Stimulated activated memory B cell treated with anti-CD40 and anti-IgM and Interleukin-4, amounts not matched to agents 10 μg/mL and 1 μg/mL and 100 μg/mL, for 72 hours (primary cell): ENCODE measurements at places on chromosomes 4 and X.

DNA sequence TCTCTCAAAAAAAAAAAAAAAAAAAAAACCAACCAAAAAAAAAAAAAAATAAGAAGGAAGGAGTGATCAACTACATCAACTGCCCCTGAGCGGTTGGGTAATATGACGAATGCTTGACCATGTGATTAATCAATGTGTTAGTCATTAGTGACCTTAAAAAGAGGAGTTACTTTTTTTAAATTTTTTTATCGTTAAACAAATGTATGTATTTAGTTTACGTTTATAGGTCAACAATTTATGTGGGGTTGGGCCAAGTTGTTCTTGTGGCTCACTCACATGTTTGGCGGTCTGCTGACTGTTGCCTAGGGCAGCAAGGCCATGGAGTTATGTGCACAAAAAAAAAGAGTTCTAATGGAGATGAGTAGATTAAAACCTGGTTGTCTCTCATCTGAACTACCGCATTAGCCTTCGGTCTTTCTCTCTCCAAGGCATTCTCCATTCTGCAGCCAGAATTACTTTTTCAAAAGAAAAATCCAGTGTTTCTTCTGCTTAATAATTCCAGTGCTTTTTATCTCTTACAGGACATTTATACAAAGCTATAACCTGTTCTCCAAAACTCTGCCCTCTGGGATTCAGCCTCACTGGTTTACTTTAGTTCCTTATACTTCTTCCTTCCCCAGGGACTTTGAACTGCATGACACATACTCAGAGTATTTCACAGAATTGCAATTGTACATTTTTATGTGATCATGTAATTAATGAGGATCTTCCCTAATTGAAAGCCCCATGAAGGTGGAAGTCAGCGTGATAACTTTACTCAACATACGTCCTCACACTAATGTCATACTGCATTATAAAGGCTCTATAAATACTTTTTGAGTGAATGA lies 505.5 kb downstream of the ANKRD50 start:
- ATAC-seq: no peak

DNA sequence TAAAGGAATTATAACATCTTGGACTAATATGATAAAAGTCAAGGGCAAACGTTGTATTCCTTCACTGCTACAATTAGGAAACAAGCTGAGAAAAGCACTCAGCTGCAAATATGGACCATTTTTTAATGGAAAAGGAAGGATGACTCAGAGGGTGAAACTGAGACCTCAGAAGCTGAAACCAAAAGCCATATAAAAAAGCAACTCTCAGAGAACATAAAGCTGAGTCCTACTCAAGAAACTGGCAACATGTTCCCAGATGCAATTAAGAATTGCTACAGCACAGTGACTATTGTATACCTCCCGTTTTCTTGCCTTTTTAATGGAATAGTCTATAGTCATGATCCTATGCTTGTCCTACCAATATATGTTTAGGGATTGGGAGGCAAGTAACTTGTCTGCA lies 1106.4 kb upstream of the INTU start:
- ATAC-seq: no peak

DNA sequence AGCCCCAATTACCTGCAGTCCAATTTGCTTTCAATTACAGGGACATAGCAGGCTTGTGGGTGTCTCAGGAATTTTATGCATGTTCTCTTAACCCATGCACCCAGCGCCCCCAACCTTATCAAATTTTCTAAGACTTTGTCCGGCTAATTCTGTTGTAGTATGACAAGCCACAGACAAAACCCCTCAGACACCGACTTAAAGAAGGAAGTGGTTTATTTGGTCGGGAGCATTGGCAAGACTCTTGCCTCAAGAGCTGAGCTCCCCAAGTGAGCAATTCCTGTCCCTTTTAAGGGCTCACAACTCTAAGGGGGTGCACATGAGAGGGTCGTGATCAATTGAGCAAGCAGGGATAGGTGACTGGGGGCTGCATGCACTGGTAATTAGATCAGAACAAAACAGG lies 28.7 kb upstream of the IL9R start:
- ATAC-seq: no peak

- no peak for ATAC-seq
These were observed 277.3 kb upstream of the HAND2 start for GRCh38 chr4:173807347-173807746.

DNA sequence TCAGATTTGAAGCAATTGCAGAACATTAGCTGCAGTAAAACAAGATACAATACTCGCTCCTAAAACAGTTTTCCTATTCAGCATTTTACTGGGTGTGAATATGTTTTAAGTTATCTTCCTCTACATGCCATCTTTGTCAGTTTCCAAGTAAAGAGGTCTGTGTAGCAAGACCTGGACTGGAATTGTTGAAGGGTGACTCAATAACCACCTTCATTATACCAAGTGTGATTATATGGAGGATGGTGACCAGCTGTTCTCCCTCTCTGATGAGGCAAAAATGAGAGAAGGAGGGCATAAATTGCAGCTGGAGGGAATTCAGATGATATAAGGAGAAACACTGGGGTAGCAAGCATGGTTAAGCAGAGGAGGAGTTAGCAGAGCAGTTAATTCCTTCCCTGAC lies 922.1 kb upstream of the SLIT2 start:
- no peak for ATAC-seq
